ENCODE measurements at places on chromosomes 2 and 18. TPM values are rescaled to one million over a fixed set of nuclear protein-coding genes. Genes with fewer than 3 reads are reported as not detected.
A peak's percentile ranks its signal among the peaks of the same experiment; 100 is the strongest.

- no peaks in the 10 kb centered on the region for H3K36me3 ChIP-seq
- no peak for DNase-seq
- no peak overlapping the region for H3K4me3 ChIP-seq
- no peak overlapping the region for H3K27ac ChIP-seq
These were observed 156.9 kb downstream of the PRKCE start for GRCh38 chr2:45808294-45808800.

DNA sequence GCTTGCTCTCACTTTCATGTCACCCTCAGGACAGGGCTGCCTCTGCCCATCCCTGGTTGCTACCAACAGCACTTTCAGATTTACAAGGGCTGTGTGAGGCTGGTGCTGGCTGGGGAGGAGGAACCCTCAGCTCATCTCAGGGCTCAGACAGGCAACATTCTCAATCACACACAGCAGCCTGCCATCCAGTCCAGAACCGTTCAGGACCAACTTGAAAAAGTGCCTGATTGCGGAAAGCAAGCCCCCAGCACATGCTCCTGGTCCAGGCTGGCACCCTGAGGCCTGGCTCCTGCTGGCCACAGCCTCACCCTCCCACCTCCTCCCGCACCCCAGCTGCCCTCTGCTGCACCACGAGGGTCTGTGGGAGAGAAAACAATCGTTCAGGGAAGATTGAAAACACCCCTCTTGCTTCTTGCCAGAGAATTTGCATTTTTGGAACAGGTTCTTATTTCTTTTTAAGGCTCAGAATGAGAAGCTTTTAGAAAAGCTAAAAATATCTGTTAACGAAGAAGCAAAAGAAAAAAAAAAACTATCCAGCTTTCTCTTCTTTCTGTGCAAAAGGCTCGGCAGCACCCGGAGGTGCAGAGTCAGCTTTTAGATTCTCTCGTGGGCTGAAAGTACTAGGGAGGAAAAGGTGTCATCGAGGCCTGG, 403.8 kb upstream of the ID2 start:
- no peak for DNase-seq
- H3K4me3 ChIP-seq: no peak overlapping the region
- H3K27me3 ChIP-seq: peaks cover 9% of the 10 kb centered on the region
- H3K4me1 ChIP-seq: peaks cover 21% of the 10 kb centered on the region
- no peak overlapping the region for H3K27ac ChIP-seq

- peaks cover 89% of the 10 kb centered on the region for H3K36me3 ChIP-seq
- H3K27ac ChIP-seq: peak overlapping the region; percentile 93
- H3K4me1 ChIP-seq: peaks cover 73% of the 10 kb centered on the region
- DNase-seq: peak; percentile 21
These were observed 4.0 kb downstream of the ARPC2 start for GRCh38 chr2:218221000-218221399.

DNA sequence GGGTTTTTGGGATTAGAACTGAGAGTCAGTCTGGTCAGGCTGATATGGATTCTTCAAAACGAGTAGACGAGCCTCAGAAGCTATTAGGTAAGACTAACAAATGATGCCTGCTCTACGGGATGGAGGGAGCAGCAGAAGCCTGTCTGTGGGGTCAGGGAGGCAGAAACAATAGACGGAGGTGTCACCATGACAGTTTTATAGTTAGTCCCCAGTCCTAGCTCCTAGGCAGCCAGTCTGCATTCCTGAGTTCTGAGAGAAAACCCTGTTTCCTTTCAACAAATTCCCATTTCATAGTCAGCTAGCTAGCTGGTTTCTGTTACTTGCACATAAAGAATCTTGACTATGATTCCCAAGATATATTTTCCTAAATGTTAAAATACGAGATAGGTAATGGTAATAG, 542.1 kb downstream of the PID1 start:
- no peaks in the 10 kb centered on the region for H3K27me3 ChIP-seq
- DNase-seq: no peak
- H3K4me1 ChIP-seq: no peaks in the 10 kb centered on the region
- H3K36me3 ChIP-seq: no peaks in the 10 kb centered on the region

DNA sequence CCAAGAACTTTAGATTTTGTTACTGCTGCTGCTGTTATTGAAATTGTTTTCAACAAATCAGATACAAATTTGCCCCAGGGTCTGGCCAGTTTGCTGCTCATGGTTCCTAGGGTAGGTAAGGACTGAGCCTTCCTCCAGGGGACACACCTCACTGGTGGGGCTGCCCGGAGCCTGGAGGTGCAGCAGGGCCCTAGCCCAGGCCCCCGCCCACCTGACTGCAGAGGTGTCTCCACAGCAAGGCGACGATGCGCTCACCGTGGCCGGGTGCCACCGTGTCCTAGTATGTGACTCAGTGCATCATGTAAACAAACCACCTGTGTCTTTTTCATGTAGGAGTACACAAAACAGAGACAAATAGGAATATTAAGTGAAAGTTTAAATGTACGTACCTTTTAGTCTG, 153.5 kb upstream of the TPO start:
- H3K4me1 ChIP-seq: no peaks in the 10 kb centered on the region
- no peak overlapping the region for H3K4me3 ChIP-seq
- DNase-seq: no peak
- H3K27ac ChIP-seq: no peak overlapping the region

The CNDP1 gene
- total RNA-seq: not detected
